GM12878 (cell line): ENCODE measurements at places on chromosomes 11 and 22.

DNA sequence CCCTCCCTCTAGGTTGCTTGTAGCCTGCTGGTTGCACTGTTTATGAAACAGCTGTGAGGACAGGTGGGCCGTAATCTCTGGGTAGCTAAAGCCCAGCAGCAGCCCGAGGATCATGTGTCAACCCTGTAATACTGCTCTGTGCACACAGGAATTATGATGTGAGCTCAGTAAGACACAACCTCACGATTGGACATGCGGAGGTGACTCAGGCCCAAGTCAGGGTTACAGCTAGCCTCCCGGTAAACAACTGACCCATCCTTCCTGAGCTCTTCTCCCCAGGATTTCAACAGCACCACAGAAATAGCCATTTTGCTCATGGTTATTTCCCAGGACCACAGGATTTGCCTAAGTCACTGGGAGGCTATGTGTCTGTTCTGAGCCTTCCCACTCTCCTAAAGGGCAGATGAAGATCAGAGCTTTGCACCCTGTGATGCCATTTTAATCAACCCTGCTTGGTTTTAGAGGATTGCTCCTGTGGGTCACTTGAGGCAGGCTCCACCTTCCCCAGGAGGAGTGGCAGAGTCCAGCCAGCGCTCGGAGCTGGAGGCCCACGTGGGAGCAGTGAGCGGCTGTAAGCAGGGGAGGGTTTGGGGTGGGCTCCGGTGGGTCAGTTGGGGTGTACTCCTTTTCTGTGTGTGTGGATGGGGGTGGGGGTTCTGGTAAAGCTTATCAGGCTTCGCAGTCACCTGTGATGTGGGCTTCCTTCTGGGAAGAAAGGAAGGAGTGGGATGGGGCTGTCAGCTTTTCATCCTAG is at the start of gene AMPD3:
Gene AMPD3 (plus strand): TSS at position 387 of the 754 bp plus-strand sequence. CDS start 6,256 bp downstream, outside the sequence.
- DNase-seq: peak; percentile 48

- peak; percentile 31 for DNase-seq
Measured at GRCh38 chr11:3614742-3615171, 27.0 kb downstream of the ART5 start.

DNA sequence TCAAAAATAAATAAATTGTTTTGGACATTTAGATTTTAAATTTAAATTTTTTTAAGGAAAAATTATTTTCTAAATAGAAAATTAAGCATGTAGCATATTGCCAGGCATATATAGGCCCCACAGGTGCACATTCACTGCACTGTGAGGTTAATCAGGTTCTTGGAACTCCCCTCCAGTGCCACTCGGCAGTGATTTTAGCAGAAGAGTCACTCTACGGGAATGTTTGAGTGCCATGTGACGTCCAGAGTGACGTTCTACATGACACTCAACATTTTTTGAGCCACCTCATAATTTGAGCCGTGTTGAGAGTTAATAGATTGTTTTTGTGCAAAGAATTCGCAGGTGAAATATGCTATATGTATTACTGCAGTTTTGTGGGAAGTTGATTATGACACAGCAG is 77.4 kb downstream of the SWAP70 start:
- no peak for DNase-seq

- no peak for DNase-seq
Measured at GRCh38 chr11:128310676-128311445, 276.5 kb downstream of the ETS1 start.
